Stimulated activated CD8-positive, alpha-beta memory T cell treated with anti-CD3 and anti-CD28 coated beads, Interleukin-15, amount 100 ng/mL, for 48 hours (primary cell): ENCODE measurements at places on chromosomes 16 and 17.

DNA sequence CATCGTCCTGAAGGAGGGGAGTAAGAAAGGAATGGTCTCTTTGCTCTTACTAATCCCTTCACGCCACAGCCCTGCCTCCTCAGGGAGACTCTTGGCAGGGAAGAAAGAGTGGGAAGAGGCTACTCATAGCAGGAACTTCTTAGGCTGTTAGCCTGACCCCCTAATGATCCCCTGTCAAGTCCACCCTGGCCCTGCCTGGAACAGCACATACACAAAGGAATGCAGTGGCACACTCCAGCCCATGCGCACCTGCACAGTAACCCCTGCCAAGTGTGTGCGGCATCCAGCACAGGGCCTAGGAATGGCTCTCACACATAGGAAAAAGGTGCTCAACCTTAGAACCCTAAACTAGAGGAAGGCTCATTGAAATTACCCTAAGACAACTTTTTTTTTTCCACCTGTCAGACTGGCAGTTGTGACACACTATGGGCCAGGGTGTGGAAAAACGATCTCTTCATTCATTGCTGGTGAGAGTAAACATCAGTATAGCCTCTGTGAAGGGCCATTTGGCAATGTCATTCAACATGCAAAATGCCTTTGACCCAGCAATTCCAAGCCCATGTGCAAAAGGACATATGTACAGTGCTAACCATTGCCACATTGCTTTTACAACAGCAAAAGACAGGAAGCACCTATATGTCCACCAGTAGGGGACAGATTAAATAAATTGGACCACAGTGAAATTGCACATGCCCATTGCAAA lies 50.1 kb downstream of the PIMREG start:
- DNase-seq = no peak

- DNase-seq = peak; percentile 74
Observed at GRCh38 chr16:180681-181564, 664 bp downstream of the HBQ1 start.

DNA sequence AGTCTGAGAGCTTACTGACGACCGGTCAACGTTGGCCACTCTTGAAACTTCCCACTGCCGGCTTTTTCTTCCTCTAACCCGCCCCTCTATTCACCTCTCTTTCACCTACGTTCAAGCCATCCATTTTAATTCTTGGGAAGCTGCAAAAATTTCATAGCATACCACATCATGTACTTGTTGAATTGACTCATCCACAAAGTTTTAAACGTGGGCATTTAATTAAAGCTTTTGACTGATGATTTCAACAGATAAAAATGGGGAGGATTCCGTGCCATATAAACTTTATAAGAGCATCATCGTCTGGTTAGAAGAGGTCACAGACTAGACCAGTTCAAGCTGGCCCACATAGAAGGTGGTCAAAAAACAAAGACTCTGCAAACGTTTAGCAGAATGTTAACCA lies 22.5 kb downstream of the VPS53 start:
- DNase-seq = no peak

DNA sequence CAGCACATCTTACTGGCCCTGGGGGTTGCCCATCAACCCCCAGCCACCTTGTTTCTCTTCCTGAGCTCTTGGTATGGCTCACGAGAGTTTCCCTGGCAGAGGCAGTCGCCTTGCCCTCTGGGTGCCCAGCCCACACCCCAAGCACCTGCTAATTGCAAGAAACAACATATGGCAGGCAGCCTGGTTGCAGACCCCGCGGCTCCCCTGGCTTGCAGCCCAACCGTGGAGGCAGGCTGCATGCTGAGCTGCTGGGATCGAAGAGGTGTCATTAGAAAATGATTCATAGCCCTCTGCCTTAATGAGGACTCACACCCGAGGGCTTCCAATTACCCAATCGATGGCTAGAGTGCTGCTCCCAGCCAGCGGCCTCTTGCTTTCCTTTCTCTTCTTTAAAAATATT lies 115.7 kb downstream of the TMEM114 start:
- DNase-seq = no peak

DNA sequence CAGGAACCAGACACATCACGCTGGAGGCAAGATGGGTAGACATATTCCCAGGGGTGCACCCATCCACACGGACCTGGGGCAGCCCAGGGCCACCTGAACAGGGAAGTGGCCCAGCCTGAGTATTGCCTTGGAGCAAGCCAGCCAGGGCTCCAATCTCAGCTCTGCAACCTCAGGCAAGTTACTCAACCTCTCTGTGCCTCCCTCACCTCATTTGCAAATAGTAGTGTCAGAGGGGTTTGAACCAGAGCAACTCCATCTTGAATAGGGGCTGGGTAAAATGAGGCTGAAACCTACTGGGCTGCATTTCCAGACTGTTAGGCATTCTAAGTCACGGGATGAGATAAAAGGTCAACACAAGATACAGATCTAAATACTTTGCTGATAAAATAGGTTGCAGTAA lies 35.1 kb upstream of the SNN start:
- DNase-seq = no peak

GRCh38 chr16:15610369-15610871 lies 32.5 kb downstream of the MARF1 start:
- DNase-seq = no peak

- DNase-seq = no peak
Observed at GRCh38 chr17:71830866-71831265, 290.0 kb upstream of the SOX9 start.

- no peak for DNase-seq
Observed at GRCh38 chr17:37605813-37606505, 3.3 kb downstream of the SYNRG start.

DNA sequence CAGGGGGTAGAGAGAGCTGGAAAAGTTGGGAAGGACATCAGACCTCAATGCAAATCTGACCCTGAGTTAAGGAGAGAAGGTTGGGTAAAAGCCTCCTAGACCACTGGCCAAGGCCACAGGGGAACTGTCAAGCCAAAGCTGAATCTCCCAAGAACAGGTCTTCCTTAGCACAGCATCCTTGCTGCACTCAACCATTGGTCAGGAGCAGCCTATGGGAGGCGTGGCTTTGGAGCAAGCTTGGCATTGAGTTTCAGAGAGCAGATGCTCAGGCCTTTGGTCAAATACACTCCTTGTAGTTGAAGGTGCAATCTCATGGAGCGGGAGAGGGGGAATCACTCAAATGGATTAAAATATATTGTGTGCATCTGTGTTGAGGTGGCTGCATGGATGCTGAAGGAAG lies 21.8 kb downstream of the SOX9 start:
- DNase-seq = no peak

DNA sequence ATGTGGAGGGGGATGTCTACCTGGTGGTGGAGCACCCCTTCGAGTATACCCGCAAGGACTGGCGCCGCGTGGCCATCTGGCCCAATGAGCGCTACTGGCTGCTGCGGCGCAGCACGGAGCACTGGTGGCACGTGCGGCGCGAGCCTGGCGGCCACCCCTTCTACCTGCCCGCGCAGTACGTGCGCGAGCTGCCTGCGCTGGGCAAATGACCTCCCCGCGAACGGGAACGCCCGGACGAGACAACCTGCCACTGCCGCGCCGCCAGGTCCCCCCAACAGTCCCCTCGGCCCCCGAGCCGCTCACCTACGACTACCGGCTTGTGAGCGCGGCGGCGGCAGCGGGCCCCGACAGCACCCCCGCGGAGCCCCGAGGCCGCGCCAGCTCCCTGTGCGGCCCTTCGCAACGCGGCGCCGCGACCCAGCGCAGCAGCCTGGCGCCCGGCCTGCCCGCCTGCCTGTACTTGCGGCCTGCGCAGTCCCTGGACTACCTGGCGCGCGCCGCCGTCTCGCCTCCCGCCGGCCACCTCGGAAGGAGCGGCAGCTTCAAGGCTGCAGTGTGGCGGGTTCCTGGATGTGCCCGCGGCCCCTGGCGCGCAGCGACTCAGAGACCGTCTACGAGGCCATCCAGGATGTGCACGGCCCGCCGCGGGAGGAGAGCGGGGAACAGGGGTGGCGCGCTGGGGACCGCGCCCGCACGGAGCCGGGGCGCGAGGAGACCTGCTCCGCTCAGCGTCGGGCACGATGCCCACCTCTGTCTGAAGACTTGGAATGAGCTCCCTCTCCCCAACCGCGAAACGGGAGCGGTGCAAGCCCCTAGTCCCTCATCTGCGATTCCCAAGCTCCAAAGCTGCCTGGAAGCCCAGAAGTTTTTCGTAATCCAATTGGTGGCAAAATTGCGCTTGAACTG lies 48.7 kb upstream of the AMZ2 start:
- DNase-seq = no peak

- DNase-seq = no peak
Observed at GRCh38 chr17:68897557-68897956, 57.6 kb downstream of the ABCA8 start.

DNA sequence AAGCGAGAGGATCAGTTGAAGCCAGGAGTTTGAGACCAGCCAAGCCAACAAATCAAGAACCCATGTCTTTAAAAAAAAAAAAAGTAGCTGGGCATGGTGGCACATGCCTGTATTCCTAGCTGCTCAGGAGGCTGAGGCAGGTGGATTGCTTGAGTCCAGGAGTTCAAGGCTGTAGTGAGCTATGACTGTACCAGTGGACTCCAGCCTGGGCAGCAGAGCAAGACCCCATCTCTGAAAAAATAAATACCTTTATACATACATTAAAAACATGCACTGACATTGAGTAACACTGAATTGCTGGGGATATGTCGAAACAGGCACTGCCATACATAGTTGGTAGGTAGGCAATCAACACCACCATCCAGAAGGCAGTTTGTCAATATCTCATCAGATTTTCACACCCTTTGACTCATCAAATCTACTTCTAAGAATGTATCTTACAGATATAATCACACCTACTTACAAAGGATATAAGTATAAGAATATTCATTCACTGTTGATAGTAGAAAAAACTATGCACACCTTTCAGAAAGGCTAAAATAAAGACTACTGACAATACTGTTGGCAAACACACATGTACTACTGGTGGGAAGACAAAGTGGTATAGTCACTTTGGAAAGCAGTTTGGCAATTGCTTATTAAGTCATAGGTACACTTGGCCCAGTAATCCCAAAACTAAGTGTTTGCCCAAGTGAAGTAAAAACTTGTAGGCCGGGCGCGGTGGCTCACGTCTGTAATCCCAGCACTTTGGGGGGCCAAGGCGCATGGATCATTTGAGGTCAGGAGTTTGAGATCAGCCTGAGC lies 6.4 kb upstream of the CEP20 start:
- DNase-seq = peak; percentile 19

DNA sequence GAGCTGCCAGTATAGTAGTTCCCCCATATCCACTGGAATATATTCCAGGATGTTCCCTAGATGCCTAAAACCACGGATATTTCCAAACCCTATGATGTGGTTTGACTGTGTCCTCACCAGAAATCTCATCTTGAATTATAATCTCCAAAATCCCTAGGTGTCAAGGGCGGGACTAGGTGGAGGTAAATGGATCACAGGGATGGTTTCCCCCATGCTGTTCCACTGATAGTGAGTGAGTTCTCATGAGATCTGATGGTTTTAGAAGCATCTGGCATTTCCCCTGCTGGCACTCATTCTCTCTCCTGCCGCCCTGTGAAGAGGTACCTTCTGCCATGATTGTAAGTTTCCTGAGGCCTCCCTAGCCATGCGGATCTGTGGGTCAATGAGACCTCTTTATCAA lies 168.6 kb downstream of the MAF start:
- no peak for DNase-seq

- DNase-seq = no peak
Observed at GRCh38 chr16:18788828-18789514, 1.2 kb downstream of the RPS15A start.

DNA sequence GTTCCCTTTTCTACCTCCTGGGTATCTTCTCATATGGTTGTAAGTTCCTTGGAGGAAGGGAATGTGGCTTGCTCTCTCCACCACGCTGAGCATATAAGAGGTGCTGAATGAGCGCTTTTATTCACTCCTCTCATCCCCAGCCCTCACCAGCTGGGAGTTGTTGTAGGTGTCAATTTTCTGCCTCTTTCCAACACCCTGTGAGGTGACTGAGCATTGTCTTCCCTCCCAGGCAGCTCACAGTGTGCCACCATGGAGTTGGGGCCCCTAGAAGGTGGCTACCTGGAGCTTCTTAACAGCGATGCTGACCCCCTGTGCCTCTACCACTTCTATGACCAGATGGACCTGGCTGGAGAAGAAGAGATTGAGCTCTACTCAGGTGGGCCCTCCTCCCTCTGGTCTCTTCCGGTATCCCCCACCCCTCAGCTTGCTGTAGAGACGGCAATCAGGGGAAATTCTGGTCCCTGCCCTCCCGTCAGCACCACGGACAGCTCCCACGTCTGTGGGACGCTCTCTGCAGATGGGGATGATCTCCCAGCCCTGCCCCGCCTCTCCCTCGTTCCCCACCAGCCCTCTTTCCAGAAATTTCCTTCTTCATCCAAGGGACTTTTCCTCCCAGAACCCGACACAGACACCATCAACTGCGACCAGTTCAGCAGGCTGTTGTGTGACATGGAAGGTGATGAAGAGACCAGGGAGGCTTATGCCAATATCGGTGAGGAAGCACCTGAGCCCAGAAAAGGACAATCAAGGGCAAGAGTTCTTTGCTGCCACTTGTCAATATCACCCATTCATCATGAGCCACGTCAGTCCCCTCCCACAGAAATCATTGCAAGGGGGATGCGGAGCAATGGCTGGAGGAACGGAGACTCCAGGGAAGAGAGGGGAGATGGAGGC lies 18.3 kb downstream of the CIITA start:
- DNase-seq = no peak

DNA sequence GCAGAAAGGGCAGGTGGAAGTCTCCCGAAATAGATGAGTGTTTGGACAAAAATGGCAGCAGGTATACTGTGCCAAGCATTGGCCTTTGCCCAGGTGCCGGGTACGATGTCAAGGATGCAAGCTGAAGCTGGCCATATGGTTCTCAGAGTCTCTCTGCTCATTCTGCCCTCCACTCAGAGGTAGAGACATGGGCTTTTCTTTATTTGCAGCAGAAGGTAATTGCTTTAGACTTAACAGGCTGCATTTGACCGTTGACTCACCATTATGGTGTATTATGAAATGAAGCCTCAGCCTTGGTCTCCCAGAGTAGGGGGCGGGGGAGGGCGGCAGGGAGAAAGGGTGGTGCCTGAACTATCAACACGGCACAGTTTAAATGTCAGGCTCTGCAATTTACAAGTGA lies 969.1 kb upstream of the EEF2KMT start:
- DNase-seq = no peak

GRCh38 chr17:71142333-71142732 lies 973.0 kb downstream of the KCNJ2 start:
- no peak for DNase-seq

GRCh38 chr17:77811521-77811920 lies 147.0 kb upstream of the TNRC6C start:
- no peak for DNase-seq

- no peak for DNase-seq
Observed at GRCh38 chr16:25700547-25700946, 8.8 kb downstream of the HS3ST4 start.

GRCh38 chr16:56370185-56370874 lies 55.0 kb downstream of the AMFR start:
- DNase-seq = no peak

DNA sequence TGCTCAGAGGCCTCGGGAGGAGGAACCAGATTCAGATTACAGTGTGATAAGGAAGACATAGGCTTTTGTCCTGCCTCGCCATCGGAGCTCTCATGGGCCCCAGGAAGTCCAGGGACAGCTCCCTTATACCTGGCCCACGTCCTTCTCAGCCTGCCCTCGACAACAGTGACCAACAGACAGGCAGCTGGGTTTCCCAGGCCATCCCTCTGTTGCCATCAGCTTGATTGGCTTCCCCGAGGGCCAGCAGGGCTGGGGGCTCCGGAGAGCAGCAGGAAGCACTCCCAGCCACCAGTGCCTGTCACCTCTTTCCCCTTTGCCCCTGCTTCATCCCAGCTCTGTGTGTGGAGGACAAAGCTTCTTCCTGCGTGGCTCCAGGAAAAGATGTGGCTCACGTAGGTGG lies 17.6 kb downstream of the CD300A start:
- DNase-seq = no peak
